ENCODE measurements at places on chromosomes 5 and 9.

DNA sequence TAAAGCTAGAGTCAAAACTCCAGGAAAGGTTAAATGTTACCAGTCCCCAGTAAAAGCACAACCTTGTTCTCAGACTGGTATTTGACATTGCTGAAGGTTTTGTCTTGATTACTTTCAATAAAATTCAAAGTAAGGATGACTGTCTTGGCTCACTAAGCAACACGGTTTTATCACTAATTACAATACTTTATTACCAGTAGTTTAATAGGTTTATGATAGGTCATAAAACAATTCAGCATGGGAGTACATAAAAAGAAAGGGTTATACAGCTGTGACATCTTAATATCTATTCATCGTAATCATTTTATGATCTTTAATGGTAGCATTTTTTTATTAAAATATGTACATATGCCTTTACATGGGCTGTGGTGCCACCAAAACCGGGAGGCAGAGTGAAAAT is 370.7 kb upstream of the IRX2 start:
- no peak for DNase-seq

GRCh38 chr5:80592761-80593160 is 22.7 kb upstream of the ANKRD34B start:
- no peak for DNase-seq

GRCh38 chr9:19387317-19387716 is 7.3 kb upstream of the RPS6 start:
- DNase-seq, result no peak

DNA sequence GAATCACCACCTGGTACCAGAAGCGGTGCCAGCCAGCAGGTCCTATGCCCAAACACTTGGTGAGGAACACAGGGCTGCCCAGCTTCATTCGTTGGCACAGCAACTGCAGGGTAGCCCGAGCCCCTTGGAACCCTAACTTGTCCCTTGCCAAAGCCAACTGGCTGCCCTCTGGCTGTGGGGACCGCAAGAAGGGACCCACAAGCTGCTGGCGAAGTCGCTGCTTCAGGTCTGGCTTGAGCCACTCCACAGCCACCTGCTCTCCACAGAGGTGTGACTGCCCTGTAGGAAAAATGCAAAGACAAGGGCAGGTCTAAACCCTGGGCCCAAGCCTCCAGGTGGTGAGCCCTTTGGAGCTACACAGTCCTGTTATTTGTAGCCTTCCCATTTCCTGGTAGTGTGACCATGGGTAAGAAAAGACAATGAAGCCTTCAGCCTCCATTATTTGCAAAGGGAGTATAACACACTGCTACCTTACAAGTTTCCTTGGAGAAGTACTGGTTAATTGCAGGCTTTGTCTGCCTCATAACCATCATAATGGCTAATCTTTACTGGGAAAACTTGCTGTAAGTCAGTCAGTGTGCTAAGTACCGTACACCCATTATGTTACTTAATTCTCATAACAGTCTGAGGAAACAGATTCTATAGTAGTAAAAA is 1.8 kb downstream of the DND1 start:
- no peak for DNase-seq

DNA sequence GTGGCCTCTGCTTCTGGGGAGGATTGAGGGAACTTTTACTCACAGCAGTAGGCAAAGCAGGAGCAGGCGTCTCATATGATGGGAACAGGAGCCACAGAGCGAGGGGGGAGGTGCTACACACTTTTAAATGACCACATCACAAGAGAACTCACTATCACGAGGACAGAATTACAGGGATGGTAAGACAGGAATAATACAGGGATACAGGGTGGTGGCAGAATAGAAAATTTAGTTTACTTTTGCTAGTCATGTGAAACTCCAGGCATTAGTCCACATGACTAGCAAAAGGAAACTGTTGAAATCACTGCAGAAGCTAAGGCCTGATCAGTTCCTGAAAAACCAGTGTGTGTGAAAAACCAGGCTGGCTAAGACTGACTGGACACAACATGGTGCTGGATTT is 382.4 kb downstream of the NNT start:
- DNase-seq, result no peak

- no peak for DNase-seq
Measured at GRCh38 chr5:153753645-153754432, 263.4 kb downstream of the GRIA1 start.

GRCh38 chr5:168273056-168273980 is 18.1 kb upstream of the WWC1 start:
- no peak for DNase-seq

GRCh38 chr5:168092209-168093185 is 198.9 kb upstream of the WWC1 start:
- no peak for DNase-seq

DNA sequence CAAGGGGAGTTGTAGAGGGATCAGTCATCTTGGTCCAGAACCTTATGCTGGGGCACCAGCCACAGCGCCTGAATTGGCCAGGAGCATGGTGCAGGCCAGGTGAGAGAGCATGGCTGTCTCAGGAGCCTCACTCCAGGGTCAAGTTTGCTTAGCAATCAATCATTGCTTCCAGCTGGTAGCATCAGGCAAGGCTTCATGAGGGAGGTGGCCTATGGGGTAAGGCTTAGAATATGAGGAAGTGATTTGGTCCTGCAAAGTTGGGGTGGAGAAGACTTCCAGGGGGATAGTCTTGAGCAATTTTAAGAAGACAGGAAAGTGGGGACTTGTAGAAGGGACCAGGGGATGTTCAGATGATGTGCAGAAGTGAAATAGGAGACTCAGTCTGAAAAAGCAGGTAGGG is 53.9 kb upstream of the PITX1 start:
- no peak for DNase-seq

DNA sequence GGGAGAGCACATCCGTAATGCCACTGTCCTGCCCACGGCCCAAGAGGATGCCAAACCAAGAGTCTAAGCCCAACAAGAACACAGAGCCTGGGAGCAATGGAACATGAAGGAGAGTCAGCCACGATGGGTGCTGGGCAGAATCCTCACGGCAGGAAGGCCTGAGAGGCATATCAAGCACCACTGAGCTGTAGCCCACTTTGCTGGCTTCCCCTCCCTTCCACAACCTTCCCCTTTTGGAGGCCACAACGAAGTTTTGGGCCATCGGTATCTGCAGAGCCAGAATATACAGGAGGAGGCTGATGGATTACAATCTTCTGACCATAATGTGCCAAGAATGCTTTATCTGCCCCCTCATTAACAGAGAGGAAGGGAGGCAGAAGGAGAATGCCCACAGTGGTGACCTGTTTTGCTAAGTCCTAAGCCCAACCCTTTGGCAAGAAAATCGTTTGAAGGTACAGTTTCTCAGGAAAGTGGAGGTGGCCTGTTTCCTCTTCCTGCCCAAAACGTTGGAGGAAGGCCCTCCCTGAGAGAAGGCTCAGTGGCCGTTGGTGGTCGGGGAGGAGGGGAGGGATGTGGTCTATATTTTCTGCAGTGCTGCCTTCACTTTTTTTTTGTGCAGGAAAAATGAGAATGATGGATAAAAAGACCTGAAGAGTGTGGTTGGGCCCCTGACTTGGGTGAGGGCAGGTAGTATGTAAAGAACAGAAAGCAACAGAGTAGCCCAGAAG is 26.2 kb downstream of the MACROH2A1 start:
- no peak for DNase-seq

DNA sequence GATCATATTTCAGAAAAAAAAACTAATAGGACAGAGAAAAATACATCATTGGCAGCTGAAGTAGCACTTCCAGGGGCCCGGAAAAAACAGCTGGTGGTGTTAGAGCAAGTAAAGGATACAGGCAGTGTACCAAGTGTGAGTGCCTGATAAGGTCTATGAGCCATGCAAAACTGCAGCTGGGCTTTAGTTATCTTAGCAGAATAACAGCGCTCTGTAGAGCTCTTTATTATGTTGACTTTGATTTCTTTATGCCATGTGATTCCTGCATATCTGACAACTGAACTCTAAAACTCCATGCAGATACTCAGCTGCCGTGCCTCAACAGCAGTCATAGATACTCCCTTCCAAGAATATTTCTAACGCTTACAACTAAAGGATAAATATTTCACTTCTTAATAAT is 119.5 kb downstream of the CAAP1 start:
- DNase-seq, result no peak

- no peak for DNase-seq
Measured at GRCh38 chr9:124040935-124041816, 29.6 kb downstream of the LHX2 start.

DNA sequence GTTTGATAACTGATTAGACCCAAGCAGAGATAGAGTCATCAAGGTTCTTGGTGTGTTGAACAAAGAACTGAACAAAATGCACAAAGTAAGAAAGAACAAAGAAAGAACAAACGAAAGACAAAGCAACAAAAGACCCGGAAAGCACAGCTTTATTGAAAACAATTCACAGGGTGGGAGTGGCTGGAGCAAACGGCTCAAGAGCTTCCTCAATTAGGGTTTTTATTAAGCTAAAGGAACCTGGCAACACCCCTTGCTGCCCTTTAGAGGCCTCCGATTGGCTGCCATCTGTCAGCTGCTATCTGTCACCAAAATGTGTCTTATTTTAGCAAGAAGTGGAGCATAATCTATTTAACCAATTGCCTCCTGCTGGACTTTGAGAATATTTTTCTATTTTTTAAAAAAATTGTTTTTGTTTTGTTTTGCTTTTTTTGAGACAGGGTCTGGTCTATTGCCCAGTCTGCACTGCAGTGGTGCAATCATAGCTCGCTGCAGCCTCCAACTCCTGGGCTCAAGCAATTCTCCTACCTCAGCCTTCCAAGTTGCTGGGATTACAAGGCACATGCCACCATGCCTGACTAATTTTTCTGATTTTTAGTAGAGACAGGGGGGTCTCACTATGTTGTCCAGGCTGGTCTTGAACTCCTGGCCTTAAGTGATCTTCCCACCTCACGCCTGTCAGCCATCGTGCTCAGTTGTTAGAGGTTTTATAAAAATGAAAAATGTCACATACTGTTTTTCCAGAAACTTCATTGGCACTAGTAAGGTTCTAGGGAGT is 7.7 kb upstream of the ABO start:
- no peak for DNase-seq

DNA sequence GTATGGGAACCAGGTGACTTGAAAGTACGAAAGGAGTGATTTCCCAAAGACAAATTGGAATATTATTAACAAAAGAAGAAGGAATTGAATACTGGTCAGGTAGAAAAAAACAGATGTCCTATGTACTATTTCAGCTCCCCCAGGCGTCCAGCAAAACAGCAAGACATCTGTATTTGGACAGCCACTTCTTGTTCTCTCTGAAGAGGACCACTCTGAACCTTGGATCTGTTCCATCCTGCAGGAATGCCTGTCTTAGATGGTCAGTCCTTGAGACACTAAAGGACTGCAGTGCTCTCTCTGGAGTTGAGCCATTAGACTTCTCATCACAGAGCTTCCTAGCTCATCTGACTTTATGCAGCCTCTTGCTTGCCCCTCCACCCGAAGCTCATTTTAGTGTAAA is 74.4 kb upstream of the RARS1 start:
- no peak for DNase-seq

DNA sequence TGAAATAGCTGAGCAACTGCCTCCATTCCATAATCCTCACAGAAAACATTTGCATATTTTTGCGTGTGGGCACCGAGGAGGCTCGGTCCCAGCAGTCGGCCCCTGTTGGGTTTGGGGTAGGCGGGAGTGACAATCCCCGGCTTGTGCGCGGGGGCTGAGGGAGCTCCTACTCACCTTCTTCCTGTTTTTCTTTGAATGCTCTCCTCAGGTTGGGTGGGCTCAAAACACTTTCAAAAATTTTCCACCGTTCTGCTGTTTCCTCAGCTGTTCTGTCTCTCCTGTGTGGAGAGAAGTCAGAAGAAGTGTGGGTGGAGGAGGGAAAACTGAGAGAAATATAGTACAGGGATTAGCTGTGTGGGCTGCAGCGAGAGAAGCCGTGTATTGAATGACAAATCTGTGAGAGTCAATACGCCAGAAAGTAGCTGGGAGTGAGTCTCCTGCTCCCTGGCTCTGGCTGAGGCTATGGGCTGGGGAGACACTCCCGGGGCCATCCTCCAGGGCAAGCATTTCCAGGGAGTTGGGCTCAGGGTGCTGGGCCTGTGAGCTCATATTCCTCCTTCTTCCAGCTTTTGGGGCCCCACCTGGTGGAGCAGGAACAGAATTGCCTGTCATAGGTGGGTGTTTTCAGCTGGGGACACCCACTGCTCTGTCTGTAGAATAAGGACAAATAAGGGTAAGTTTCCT is 84.7 kb downstream of the CMYA5 start:
- DNase-seq, result no peak

DNA sequence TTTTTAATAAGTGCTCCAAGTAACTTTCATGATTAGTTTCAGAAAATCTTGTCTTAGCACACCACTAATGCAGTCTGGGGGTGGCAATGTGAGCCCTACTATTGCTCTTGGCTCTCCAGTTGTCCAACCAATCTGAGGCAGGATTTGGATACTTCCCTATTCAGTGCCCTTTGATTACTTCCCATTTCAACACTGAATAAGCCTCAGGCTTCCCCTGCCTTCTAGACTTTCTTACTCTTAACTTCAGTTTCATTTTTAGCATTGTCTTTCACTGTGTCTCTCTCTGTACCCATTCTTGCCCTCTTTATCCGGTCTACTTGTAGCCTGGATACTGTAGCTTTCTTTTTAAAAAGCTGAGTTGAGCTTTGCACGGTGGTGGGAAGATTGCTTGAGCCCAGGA is 186.1 kb downstream of the C9orf152 start:
- DNase-seq, result no peak

GRCh38 chr5:139660923-139661814 is 13.0 kb downstream of the CXXC5 start:
- DNase-seq, result no peak

DNA sequence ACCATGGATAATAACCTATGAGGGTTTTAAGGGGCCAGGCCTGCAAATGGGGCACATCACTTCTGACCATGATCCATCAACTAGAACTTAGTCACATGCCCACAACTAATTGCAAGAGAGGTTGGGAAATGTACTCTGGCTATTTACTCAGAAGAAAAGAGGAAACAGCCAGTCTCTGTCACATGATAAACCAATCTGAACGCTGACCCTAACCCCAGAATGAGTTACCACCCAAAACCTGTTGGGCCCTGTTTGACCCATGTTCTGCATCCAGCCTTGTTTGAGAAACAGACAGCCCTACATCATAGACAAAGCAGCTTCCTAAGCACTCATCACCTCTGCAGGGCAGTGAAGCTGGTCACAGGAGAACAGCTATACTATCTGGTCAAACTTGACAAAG is 5.8 kb downstream of the MACROH2A1 start:
- DNase-seq, result no peak

- no peak for DNase-seq
Measured at GRCh38 chr5:158874792-158875191, 224.9 kb downstream of the EBF1 start.
